ENCODE measurements at places on chromosomes 7 and 10.

GRCh38 chr7:27197137-27198042 lies 2.5 kb downstream of the HOXA13 start:
- DNase-seq = no peak

- DNase-seq = no peak
Observed at GRCh38 chr7:142002179-142002578, 6.5 kb downstream of the MGAM start.

- no peak for DNase-seq
Observed at GRCh38 chr10:88800152-88801125, 2.1 kb upstream of the LIPM start.

- no peak for DNase-seq
Observed at GRCh38 chr7:34208878-34209621, 303.7 kb downstream of the BMPER start.

DNA sequence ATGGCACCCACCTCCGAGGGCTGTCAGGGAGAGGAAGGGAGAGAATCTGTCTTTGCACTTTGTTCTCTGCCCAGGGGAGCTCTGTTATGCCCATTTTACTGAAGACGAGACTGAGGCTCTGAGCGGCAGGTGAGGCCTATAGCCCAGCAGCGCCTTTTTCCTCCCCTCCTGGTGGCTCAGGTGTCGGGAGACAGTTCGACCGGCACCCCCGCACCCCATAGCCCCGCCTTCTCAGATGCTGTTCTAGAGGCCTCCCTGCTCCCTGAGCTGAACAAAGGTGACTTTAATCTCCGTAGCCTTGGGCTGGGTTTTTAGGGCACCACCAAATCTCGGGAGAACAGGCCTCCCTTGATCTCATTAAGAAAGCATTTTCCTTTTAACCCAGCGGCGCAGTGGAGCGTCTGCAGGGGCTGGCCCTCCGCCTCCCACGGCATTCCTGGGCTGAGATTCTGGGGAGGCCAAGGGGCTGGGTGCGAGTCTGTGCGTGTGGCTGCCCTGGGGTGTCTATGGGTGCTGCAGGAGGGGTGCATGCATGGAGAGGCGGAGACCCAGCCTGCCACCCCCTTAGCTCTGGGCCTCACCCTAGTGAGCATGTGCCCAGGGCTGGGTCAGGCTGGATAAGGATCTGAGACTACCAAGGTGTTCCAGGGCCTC lies 3.3 kb downstream of the LFNG start:
- DNase-seq = no peak

DNA sequence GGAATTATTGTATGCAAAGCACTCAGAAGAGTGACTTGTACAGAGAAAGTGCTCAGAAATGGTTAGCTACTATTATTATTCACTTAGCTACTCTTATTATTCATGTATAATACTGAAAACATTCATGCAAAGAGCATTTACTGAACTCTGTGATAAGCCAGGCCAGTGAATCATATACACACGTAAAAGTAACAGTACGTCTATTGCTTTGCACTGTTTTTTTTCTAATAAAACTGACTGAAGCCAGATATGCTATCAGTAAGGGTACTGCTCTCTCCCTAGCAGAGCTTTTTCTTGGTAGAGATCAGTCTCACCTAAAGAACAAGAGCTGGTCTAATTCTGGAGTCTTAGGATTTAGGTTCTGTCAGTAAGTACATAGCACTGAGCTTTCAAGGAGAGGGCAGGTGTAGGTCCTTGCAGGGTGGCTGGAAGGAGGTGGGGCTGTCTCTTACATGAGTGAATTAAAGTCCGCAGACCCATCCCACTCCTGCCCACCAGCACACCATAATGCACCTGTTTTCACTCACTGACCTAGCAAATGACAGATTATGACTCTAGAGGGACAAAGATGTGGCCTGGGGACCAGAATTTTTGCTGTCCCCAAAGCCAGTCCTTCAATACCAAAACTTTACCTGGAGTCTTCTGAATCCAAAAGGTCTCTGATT lies 145.9 kb downstream of the ARID5B start:
- DNase-seq = no peak

DNA sequence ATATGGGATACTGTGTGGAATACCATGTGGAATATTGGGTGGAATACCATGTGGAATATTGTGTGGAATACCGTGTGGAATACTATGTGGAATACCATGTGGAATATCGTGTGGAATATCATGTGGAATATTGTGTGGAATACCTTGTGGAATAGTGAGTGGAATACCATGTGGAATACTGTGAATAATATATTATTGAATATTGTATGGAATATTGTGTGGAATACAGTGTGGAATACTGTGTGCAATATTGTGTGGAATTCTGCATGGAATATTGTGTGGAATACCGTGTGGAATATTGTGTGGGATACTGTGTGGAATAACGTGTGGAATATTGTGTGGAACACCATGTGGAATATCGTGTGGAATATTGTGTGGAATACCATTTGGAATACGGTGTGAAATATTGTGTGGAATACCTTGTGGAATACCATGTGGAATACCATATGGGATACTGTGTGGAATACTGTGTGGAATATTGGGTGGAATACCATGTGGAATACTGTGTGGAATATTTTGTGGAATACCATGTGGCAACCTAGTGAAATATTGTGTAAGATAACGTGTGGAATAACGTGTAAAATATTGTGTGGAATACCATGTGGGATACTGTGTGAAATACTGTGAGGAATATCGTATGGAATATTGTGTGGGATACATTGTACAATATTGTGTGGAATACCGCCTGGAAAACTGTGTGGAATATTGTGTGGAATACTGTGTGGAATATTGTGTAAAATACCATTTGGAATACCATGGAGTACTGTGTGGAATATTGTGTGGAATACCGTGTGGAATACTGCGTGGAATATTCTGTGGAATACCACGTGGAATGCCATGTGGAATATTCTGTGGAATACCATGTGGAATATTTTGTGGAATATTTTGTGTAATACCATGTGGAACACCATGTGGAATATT lies 133.9 kb upstream of the CHST15 start:
- DNase-seq = no peak

DNA sequence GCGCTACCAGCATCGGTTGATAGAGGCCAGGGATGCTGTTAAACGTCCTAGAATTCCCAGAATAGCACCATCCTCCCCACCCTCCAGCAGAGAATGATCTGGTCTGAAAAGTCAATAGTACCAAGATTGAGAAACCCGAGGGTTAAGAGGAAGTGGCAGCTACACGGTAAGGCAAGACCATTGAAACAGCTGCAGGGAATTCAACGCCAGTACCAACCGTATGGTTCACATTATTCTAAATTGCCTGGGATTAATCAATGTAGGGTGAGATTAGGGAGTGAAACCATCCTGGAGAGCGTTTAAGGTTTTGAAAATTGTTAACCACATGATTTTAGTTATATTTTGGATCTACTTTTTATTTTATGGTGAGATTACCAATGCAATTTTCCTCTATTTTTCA lies 352.2 kb downstream of the PRPF18 start:
- DNase-seq = no peak

DNA sequence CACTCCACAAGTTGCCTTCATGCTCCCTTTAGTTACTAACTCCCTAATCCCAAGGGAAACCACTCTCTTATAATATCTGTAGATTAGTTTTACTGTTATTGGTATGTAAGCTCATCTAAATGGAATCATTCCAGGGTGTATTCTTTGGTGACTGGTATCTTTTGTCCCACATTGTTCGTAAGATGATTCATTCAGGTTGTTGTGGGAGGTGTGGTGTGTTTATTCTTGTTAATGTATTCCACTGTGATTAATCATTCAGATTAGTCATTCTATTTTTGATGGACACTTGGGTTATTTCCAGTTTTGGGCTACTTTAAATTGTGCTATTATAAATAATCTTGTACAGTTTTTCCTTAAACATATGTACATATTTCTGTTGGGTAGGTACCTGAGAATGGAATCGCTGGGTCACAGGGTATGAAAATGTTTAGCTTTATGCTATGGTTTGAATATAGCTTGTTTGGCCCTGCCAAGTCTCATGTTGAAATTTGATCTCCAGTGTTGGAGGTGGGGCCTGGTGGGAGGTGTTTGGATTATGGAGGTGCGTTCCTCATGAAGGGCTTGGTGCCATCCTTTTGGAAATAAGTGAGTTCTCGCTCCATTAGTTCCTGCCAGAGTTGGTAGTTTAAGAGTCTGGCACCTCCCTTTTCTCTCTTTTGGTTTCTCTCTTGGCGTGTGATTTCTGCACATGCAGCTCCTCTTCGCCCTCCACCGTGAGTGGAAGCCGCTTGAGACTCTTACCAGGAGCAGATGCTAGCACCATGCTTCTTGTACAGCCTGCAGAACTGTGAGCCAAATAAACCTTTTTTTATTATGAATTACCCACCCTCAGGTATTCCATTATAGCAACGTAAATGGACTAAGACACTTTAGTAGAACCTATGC lies 13.8 kb downstream of the BTRC start:
- peak; percentile 91 for DNase-seq

GRCh38 chr10:86135191-86135590 lies 231.4 kb downstream of the GRID1 start:
- no peak for DNase-seq

DNA sequence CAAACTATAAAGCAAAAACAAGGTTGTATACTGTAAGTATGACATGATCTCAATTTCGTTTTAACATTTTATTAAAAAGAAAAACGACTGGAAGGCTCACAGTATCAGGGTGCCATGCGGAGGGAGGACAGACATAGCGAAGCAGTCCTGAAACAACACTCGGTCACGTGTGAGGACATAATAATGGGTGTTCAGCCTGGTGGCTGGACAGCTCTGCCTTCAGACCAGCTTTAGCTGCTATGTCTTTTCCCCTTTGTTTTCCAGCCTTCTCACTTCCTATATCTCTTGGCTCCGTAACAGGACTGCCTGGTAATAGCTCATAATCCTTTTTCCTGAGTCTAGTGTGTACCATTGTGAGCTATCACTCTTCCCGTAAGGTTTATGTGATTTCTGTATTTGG lies 18.4 kb upstream of the KLF14 start:
- DNase-seq = no peak

- DNase-seq = no peak
Observed at GRCh38 chr7:115740043-115740442, 290.5 kb downstream of the TFEC start.

DNA sequence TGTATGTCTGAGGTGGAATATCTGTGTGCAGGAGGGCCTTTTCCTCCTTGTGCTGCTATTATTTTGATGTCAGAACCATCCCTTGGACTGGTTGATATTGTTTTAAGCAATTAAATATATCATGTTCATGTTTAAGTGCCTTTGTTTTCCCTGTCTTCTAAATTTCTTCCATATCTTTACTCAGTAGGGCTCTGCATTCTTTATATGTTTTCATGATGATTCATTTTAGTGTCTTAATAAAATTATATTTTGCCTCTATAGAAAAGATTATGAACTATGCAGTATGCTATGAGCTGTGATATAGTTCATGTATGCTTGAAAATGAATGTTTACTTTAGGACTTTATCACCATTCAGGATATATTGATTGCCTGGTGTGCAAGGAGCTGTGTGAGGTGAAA lies 34.8 kb downstream of the AHR start:
- DNase-seq = no peak

GRCh38 chr7:47982610-47983009 lies 3.2 kb upstream of the HUS1 start:
- DNase-seq = no peak

DNA sequence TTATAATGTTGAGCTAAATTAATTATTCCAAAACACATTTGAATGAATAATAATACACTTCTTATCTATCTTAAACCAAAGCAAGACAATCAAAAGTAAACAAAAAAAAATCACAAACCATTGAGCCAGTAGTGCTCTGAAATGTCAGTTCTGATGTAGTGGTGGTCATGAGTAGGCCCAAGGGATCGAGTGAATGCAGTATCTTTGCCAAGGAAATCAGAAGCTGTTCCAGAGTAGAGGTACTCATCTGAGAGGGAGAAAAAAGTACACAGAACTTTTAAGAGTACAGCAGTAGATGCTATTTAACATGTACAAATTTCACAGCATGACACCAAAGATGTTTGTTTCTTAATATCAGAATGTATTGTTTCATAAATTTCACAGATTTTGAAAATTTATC lies 121.5 kb downstream of the SEMA3D start:
- no peak for DNase-seq

- DNase-seq = no peak
Observed at GRCh38 chr7:14013898-14014297, 24.4 kb upstream of the ETV1 start.

DNA sequence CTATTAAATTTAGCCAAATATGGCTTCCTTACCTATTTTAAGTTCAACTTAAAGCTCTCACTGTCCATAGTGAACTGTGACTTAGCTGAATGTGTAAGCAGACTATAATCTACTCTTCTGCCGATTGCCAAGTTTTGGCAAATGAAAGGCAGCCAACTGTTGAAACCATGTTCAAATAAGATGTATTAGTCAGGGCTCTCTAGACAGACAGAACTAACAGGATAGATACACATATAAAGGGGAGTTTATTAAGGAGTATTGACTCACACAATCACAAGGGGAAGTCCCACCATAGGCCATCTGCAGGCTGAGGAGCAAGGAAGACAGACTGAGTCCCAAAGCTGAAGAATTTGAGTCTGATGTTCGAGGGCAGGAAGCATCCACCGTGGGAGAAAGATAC lies 837.7 kb upstream of the AUTS2 start:
- no peak for DNase-seq

DNA sequence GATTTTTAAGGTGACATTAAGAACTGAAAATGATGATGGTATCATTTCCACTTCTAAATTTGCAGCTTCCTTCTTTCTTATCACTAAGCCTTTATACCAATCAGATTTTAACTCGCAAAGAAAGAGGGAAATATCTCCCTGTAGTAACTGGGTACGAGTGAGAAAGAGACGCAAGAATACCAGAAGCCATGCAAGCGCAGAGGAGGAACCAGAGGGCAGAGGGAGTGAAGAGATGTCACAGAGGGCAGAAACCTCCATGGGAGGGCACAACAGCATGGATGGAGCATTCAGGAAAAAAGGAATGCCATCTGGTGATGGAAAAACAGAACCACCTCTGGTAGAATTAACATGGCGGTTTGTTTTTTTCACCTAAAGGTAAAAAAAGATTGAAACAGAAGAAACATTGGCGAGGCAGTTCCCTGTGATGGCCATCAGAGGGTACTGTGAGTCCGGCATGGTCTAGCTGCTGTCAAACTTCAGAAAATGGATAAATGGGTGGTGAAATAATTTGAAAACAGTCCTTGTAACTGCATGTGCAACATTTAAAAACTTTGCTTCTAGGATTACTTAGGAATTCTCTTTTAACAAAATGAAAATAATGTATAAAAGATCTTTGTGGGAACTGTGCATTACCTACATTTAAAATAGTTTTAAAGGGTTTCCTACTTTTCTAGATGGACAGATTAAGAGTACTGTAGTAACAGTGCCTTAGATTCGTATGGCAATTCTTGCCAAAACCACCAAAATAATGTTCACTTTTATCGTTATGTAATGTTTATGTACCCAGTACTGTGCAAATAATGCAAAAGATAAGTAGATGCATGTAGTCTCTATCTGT lies 91.8 kb downstream of the ARHGAP12 start:
- DNase-seq = peak; percentile 22

- DNase-seq = no peak
Observed at GRCh38 chr7:44486001-44486400, 4.5 kb downstream of the NUDCD3 start.

DNA sequence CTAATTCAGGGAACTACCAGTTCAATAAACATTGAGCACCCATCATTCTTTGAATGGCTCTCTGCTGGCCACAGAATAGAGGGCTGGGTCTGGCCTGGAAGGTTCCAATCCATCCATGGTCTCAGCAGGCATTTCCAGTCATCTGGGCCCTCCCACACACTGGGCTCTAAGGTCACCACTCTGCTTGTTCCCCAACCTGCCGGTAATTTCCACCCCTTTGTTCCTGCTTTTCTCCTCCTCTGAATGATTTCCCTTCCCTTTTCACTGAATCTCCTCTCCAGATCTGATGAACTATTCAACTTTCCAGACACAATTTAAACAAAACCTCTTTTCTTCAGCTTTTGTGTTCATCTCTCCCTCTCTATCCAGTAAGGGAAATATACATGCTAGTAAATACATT lies 2.6 kb downstream of the BZW2 start:
- DNase-seq = no peak

Measured in kidney capillary endothelial cell (primary cell).